ENCODE measurements at places on chromosomes 6 and 20.

DNA sequence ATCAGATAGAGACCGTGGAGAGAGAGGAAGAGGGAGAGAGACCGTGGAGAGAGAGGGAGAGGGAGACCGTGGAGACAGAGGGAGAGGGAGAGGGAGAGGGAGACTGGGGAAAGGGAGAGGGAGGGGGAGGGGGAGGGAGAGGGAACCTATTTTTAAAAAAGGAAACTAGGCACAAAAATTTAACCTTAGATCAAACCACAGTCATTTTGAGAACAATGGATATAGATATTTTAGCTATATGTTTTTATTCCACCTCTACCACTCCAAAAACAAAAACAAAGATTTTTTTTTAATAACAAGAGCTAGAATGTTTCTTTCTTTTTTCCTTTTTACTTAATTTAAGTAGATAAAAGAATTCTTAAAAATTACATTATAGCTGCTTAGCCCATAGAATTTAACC lies 65.1 kb upstream of the SCGN start:
- no peak for DNase-seq

- DNase-seq, result no peak
Measured at GRCh38 chr6:70894001-70894400, 62.9 kb downstream of the B3GAT2 start.

DNA sequence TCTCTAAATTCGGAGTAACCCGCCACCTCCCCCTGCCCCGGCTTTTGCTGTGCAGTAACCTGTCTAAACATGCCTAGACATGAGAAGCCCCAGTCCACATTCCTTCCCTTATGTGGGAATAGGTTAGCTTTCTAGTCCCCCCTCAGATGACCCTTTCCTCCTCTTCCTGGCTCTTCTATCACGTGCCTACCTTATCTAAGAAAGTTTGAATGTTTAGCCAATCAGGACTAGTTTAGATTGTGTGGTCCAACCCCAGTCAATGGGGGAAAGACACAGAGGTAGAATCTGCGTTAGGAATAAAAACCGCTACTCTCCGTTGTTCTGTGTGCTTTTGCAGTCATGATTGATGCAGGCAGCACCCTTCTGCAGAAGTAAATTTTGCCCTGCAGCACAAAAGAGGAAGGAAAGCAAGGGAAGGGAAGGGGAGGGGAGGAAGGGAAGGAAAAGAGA lies 69.0 kb upstream of the CD93 start:
- no peak for DNase-seq

DNA sequence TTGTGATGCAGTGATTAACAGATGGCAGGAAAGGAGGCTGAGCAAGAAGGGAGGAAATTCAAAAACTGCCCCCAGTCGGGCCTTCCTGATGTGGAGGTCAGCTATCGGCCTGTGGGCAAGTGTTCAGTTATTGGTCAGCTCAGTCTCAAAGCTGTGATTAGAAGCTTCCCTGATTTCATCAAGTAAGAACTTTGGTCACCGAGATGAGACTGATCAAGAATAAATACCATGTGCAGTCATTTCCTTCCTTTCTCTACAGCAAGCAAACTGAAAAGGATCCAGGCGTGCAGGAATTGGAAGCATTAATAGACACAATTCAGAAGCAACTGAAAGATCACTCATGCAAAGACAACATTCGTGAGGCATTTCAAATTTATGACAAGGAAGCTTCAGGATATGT lies 69.7 kb downstream of the EFHC1 start:
- DNase-seq, result no peak

- no peak for DNase-seq
Measured at GRCh38 chr6:8182902-8183665, 80.7 kb upstream of the EEF1E1 start.

DNA sequence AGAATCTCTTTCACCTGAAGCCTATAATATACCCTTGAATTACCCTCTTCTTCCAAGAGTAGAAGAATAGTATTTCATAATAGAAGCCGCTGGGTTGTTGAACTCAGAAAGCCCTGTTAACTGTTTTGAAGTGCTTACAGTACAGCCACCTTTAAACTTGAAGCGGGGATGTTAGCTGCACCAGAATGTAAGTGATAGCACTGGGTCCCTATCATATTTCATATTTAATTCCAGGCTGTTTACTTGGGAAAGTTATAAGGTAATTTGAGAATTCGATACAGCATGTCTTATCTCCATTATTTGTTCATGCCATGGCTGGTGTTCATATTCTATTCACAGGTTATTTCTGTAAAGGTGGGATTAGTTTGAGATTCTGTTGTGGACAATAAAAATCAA lies 63.5 kb upstream of the VSTM2L start:
- no peak for DNase-seq

DNA sequence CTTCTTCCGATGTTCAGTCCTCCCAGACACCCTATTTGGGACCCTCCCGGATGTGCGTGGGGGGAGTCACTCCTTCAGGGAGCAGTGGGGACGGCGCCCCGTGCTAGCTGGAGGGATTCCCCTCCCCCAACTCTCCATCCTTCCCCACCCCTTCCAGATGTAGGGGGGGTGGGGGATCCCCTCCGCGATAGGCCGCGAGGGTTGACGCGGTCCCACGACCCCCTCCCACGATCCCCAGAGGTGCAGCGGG lies 548 bp downstream of the GNL1 start:
- DNase-seq, result no peak

DNA sequence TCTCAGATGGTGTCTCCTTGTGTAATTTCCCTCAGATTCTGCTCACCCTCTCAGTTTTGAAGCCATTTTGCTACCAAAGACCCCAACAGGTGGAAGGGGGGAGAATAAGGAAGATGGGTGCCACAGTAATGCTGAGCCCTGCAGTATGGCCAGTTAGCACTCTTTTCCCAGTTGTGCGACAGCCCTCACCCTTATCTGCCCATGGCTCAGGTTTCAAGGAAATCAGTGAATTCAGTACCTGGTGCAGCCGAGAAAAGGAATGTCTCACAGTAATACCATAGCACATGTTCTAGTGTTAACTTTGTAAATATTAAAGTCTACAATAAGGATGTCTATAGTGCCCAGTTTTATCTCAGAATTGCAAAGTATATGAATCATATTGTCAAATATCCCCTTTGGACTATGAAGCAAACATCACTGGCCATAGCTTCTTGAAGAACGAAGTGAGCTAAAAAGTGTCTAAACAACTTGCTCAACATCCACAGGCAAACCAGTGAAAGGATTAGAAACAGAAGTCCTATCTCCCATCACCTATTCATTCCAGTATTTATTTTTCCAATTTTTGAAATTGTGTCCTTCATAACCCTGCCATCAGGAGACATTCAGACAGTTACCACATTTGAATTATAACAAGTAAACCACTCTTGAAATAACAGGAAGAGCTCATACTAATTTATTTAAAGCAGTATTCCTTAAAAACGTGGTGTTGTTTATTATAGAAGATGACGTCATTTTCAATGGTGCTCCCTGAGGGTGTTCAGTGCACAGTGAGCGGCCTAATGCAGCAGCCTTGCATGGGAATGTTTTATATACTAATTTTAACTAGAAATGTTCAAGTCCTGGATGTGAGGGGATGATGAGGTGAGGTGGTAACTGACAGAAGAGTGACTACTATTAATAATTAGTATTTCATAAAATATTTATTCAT lies 366.2 kb downstream of the TFAP2A start:
- DNase-seq, result no peak
